ENCODE measurements at places on chromosomes 2 and 18. TPM values are rescaled to one million over a fixed set of nuclear protein-coding genes. Genes with fewer than 3 reads are reported as not detected.

DNA sequence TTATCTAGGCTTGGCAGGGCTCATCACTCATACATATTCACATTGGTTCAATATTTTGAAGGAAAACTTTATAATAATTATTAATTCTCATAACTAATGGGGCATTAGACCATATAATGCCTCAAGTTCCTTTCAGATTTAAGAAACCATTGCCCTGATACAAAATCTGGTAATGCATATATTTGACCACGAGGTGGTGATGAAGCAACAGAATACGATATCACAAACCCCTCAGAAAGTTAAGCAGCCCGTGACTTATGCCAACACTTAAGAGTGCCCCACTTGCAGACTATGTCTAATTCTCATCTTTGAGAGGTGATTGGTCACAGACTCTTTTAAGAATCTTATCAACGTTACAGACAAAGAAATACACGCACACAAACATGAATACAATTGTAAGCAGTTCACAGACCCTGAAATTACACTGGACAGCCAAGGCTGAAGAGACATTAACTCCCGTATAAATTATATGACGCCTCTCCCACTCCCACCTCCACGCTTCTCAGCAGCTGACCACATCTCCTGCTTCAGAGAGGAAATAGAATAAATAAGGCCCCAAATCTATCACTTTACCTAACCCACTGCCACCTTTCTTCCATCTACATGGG, 20.7 kb upstream of the DNAH6 start:
- H3K36me3 ChIP-seq = no peaks in the 10 kb centered on the region
- H3K4me1 ChIP-seq = no peaks in the 10 kb centered on the region
- no peak overlapping the region for H3K27ac ChIP-seq
- no peak for DNase-seq
- H3K4me3 ChIP-seq = no peak overlapping the region

LYPD6 gene
- 4.8 TPM for total RNA-seq

DNA sequence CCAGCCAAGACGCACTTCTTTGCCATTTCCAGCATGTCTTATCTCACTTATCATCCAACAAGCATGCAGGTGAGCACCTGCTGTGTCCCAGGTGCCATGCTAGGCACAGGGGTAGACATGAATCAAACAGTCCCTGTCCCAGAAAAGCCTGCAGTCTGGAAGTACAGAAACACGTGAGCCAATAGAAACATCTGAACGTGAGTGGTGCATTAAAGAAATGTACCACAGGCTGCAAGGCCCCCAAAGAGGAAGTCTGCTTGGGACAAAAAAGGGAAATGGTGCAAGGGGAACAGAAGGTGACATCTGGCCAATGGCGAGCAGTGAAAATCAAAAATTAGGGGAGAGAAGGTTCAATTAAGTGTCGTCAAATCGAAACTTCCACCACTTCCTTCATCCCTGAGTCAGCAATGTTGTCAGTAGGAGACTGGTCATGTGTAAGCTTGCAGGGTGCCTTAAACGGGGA, 17.6 kb upstream of the TMEM247 start:
- no peaks in the 10 kb centered on the region for H3K27me3 ChIP-seq
- H3K4me3 ChIP-seq = no peak overlapping the region

KCNK3 gene
- 0.30 TPM for total RNA-seq

DNA sequence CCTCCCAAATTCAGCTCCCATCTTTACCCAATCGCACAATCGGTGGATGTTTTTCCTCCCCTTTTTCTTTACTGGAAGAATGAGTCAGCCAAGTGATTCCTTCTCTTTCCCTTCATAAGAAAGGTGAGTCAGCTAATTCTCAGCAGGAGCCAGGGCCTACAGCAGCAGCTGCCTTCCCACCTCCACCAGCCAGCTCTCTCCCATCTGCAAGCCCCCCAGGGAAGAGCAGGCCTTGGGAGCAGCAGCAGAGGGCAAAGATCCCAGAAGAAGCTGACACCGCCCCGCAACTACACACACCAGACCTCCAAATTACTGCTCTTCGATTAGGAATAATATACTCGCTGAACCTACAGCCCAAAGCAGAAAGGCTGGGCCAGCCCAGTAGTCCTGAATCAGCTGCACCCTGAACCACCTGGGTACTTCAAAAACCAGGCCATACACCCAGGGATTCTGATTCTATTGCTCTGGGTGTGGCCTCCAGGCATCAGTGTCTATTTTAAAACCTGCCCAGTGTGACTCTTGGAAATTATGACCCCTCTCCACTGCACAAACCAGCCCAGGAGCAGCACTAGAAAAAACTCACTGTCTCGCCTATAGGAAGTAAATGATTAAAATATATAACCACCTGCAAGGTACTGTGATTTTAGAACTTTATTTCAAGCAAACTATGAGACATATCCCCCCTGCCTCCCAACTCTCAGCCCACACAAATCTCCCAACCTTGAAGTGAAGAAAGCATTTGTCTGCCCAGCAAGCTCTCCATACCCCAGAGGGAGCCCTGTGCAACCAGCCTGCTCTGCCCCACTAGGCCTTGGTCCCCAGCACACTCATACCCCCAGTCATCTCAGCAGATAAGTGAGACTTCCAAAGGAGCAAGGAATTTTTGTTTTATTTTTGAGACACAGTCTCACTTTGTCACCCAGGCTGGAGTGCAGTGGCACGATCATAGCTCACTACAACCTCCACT, 7.3 kb downstream of the SFXN5 start:
- peaks cover 34% of the 10 kb centered on the region for H3K4me1 ChIP-seq
- DNase-seq = peak; percentile 35
- H3K36me3 ChIP-seq = no peaks in the 10 kb centered on the region
- H3K4me3 ChIP-seq = 0 out of 2 replicates have a peak overlapping the region, but pooled peaks have one; percentile 13

DNA sequence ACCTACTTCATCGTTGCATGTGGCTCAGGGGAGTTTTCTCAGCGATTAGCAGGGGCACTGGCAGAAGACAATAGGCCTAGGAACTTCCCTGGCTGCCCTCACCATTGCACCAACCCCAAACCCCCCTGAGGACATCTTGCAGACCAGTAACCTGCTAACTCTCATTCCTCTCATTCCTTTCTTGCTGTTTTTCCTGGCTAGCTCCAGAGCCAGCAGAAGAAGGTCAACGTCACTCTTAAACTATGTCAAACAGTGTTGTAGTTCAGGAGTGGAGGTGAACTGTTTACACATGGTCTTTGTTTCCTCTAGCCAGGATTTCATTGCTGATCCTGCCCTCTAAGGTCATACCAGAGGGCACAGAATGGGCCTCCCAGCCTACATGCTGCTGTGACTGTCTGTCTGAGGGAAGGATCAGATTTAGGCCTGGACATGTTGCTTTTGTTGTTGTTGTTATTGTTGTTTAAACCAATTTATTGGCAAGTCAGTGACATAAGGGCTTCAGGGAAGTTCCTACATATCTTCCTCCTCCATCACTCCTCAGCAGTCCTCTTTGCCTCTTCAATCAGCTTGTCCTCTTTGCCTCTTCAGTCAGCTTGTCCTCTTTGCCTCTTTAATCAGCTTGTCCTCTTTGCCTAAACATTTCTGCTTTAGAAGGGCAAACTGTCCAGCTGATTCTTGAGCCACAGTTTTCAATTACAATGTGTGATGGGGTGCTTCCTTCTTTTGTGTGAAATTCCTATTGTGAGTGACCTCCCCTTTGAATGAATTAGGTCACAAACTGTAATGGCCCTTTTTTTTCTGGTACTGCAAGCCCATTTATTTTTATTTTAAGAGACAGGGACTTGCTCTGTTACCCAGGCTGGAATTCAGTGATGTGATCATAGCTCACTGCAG, 471.9 kb upstream of the TNP1 start:
- no peak overlapping the region for H3K27ac ChIP-seq
- no peak overlapping the region for H3K4me3 ChIP-seq
- peaks cover 31% of the 10 kb centered on the region for H3K27me3 ChIP-seq

DNA sequence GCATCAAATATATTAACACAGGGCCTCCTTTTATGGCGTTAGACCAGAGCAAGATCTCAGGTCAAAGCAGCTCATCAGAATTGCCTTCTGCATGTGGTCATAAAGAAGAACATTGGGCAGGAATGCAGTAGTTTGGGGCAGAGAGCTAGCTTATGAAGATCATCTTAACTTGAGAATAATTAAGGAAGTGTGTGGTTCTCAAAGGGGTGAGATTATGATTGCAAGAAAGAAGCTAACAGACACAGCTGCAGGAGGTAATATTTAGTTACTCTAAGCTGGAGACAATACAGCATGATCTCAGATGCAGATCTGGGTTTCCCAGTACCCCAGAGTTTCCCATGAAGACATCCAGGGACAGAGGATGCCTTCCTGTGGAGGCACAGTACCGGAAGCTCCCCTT, 91.6 kb downstream of the TTC27 start:
- no peak overlapping the region for H3K27ac ChIP-seq
- no peak for DNase-seq
- H3K36me3 ChIP-seq = peaks cover 4% of the 10 kb centered on the region
- H3K27me3 ChIP-seq = no peaks in the 10 kb centered on the region
- H3K4me1 ChIP-seq = no peaks in the 10 kb centered on the region
- H3K4me3 ChIP-seq = no peak overlapping the region

MAP3K19 gene
- not detected for total RNA-seq

- H3K4me3 ChIP-seq = no peak overlapping the region
- H3K4me1 ChIP-seq = no peaks in the 10 kb centered on the region
- no peaks in the 10 kb centered on the region for H3K36me3 ChIP-seq
These were observed 95.2 kb upstream of the THUMPD2 start for GRCh38 chr2:39874236-39874635.

FAM228A gene
- 0.25 TPM for total RNA-seq

UPP2 gene
- total RNA-seq = not detected

DNA sequence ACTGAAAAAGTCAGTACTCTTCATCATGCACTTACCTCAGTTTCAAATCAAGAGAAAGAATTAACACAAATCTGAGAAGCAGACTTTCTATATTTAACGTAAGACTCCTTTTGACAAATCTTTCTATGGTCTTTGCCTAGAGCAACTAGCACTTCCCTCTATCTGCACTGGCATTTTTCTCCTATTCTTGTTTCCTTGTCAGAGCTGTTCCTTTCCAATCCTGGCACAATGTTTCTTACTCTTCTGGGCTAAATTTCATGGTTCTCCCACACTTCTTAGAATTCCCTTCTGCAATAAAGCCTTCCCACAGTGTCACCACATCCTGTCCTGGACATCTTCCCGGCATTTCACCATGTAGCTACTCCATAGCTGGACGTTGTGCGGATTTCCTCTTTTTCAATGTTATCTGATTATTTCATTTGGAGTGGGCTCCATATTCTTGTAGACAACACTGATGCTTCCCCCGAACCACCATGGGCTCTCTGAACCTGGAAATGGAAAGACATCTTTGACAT, 144.7 kb upstream of the CTNNA2 start:
- peaks cover 7% of the 10 kb centered on the region for H3K4me1 ChIP-seq
- no peak for DNase-seq
- no peak overlapping the region for H3K4me3 ChIP-seq
- no peaks in the 10 kb centered on the region for H3K27me3 ChIP-seq
- no peak overlapping the region for H3K27ac ChIP-seq

- DNase-seq = no peak
- no peaks in the 10 kb centered on the region for H3K4me1 ChIP-seq
- no peak overlapping the region for H3K4me3 ChIP-seq
- H3K36me3 ChIP-seq = no peaks in the 10 kb centered on the region
These were observed 729.6 kb upstream of the ZNF804A start for GRCh38 chr2:183868707-183869106.

DNA sequence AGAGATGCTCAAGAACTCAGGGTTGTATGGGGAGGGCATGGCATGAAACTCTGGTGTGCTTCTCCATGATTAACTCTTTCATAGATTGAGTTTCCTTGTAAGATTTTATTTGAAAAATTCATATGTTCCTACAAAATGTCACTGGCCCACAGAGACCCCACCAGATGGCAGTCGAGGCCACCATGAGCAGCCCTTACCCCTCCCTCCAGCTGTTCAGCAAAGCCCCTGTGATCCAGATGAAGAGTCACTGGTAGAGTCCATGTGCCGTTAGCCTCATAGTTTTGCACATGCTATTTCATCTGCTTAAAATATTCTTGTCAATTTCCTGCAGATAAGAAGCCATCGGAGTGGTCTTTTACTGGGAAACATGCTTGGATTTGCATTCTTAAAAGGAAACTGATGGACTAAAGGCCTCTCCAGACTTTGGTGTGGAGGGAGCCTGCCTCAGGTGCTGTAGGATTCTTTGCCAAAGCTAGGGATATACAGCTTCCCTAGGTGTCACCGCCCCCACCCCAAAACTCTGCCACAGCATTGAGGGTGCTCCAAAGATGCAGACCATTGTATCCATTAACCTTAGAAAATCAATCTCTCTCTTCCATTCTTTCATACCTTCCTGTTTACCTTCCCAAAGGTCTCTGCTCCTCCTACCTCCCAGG, 18.8 kb downstream of the ZNF385B start:
- H3K27ac ChIP-seq = no peak overlapping the region
- peak; percentile 54 for DNase-seq
- no peaks in the 10 kb centered on the region for H3K36me3 ChIP-seq
- H3K4me1 ChIP-seq = peaks cover 11% of the 10 kb centered on the region
- H3K4me3 ChIP-seq = no peak overlapping the region

PTPRN gene
- total RNA-seq = 5.7 TPM

KCTD1 gene
- total RNA-seq = 18.7 TPM

ITM2C gene
- total RNA-seq = 347 TPM

DNA sequence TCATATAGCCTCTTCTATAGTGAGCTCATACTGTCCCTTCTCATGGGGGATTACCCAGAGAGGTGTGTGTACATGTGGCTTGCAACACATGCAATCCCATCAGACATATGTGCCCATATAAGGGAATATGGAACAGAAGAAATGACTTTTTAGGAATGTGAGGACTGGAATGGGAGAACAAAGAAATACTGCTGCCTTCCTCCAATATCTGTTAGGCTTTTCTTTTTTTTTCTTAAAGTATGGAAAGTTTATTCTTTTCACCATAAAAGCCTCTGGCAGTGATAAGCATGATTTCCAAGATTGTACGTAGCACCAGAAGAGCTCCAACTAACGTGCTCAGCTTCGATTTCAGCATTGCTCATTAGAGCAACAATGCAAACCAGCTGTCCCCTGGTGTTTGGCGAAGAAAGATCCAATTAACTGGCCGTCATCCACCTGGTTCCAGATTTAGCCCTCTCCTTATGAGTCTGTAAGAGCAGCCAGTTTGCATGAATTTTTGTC, 113.6 kb downstream of the ADCYAP1 start:
- H3K27ac ChIP-seq = no peak overlapping the region
- DNase-seq = no peak
- H3K36me3 ChIP-seq = no peaks in the 10 kb centered on the region
- H3K4me3 ChIP-seq = no peak overlapping the region
- H3K27me3 ChIP-seq = peaks cover 29% of the 10 kb centered on the region
- H3K4me1 ChIP-seq = peaks cover 52% of the 10 kb centered on the region

REG1A gene
- 8.2 TPM for total RNA-seq

GRCh38 chr2:111239107-111239506, 118.4 kb downstream of the BCL2L11 start:
- no peaks in the 10 kb centered on the region for H3K4me1 ChIP-seq
- H3K4me3 ChIP-seq = no peak overlapping the region
- H3K36me3 ChIP-seq = no peaks in the 10 kb centered on the region
- DNase-seq = no peak

IL1F10 gene
- total RNA-seq = not detected

GRCh38 chr18:9961041-9961440, 47.2 kb downstream of the VAPA start:
- no peaks in the 10 kb centered on the region for H3K27me3 ChIP-seq
- no peak overlapping the region for H3K27ac ChIP-seq
- no peak overlapping the region for H3K4me3 ChIP-seq
- no peak for DNase-seq
- H3K4me1 ChIP-seq = peaks cover 24% of the 10 kb centered on the region
